ACHN (cell line): ENCODE measurements at places on chromosomes 2 and 18.

GRCh38 chr2:11701751-11702301 is 31.8 kb upstream of the NTSR2 start:
- no peak for DNase-seq

DNA sequence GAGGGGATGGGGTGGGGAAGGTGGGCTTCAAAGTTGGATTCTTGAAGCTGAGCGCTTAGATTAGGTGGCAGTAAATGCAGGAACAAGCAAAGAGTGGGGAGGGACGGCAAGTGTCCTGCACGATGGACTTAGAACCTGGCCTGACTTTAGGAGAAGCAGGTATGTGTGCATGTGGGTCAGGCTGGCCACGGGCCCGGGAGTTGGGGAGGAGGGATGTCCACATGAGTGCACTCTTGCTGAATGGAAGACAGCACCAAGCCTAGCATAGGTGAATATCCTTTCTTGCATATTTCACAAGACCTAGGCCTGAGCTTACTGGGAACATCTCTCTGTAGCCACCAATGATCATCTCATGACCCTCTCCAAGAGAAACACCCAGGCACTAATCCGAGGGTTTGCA is 96.1 kb downstream of the DDX1 start:
- DNase-seq = no peak

DNA sequence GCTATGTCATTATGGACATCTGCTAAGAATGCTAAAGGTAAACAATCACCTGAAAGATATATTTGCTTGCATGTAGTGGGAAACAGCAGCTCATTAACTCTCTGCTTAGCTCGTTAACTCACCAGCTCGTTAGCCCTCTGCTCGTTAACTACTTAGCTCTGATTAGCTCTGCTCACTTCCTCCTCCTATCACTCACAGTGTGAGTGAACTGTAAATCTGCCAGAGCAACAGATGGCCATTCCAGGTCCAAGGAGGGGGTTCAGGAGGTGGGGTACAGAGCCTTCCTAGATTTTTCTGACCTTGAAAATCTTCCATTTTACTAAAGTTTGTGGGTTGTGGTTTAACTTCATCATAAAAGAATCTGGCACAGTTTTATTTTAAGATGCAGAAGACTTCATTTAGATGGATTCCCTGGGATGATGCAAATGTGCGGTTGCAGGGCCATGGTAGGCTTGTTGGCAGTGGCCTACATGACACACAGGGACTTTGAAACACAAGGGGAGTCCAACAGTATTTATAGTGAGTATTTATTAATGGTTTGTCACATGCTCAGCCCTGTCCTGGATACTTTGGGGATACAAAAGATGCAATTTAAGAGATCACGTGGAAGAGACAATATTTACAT is 1633.7 kb upstream of the CELF4 start:
- DNase-seq = no peak

GRCh38 chr18:54878159-54878622 is 49.9 kb downstream of the RAB27B start:
- no peak for DNase-seq

DNA sequence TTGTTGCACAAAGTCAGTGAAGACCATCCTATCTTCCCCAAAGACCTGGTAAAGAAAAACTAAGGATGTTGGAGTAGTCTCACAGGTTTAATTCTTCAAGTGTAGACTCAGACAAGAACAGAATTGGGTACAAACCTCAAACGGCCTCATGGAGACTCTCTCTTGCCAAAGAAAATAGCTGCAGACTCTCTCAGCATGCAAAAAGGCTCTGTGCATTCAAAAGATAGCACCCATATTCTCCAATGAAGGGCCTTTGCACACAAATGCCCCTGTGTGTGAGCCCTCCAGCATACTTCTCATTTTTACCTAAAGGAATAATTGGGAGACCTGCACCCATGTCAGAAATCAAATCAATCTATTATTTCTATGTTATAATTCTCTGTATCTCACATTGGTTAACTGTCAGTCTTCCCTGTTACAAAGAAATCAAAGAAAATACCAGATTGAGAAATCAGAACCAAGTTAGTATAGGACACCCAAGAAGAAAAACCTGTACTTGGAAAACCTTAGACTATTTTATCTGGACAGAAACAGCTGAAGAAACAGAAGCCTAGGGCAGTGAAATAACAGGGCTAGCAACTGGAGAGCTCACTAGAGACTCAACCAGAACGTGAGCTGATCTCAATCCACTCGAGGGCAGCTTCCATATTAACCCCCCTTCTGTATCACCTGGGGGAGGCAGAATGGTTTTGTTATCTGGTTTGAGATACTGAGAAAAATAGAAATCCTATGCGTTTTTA is 134.7 kb upstream of the DNAJC10 start:
- DNase-seq = no peak

DNA sequence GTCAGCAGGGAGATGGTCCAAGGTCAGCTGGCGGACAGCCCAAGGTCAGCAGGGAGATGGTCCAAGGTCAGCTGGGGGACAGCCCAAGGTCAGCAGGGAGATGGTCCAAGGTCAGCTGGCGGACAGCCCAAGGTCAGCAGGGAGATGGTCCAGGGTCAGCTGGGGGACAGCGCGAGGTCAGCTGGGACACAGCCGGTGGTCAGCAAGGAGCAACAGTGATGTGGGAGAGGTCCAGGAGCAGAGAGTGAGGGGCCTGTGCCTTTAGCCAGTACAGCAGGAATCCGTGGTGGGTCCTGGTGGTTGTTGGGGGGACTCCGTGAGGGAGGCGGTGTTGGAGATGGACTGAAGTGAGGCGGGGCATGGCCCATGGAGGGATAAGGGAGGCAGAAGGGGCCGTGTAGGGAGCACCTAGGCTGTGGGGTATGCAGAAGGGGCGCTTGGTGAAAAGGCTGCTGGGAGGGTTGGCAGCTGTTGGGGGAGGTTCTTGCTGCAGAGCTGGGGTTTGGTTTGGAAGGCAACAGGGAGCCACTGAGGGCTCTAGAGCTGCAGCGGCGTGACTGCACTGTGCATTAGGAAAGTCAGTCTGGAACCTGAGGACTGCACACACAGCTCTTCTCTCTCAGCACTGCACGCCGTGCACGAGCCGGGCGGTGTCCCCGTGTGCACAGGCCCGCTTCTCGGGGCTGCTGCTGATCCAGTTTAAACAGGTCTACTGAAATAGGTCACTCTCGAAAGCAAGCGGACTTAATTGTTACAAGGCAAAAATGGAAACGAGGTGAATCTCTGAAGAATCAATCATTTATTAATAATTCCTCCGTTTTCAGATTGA is 76.2 kb upstream of the HDAC4 start:
- no peak for DNase-seq

DNA sequence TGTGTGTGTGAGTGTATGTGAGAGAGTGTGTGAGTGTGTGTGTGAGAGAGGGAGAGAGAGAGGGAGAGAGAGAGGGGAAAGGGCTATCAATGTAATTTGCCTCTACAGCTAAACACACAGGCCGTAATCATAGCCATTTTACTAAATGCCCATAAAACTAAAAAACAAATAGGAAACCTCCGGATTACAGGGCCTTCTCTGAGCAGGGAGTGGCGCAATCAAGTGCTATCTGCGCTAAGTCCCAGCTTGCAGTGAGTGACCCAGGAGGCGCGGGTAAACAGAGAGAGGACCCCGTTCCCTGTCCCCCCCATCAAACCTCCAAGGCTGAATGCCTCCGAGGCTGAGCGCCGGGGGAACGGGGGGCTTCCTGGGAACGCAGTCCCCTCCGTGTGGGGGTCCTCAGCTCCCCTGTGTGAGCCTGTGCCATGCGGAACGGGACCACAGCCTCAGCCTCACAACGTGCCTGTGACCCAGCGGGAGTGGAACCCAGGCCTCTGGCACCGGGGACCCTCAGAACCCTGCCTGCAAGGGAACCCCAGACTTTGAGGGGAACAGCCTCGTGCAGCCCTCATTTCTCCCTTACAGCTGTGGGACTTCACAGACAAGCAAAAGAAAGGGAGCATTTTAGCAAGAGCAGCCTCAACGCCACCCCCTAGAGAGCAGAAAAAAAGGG is 54.7 kb upstream of the ID2 start:
- DNase-seq = no peak

GRCh38 chr18:26614374-26614773 is 66.0 kb upstream of the KCTD1 start:
- no peak for DNase-seq

- DNase-seq = no peak
Observed at GRCh38 chr2:181036848-181037603, 56.6 kb downstream of the UBE2E3 start.

DNA sequence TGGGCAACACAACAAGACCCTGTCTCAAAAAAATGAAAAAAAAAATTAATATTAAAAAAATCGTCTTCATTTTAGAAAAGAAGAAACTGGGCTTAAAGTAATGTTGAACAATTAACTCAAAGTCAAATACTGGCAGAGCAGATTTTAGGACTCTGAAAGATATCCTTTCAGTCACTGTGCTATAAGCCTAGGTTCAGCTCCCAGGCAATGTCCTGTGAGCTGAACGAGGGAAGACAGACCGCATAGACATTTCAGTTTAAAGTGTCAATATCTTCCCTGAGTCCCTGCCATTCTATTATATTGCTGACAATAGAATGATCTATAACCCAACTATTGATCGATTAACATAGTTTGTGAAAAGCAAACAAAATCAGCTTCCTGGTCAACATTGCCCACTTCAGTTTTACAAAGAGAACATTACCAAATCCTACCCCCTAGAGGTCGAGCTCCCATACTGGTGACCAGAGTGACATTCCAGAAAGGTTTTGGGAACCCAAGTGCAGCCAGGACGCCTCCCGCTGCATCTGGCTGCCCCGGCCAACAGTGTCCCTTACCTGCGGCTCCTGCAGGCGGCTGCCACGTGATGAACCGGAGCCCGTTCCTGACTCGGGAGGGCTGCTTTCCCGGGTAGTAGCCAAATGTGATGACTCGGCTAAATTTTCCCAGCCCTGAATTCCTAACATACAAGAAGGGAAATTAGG is 639 bp downstream of the MRO start:
- DNase-seq = peak; percentile 30

GRCh38 chr2:178238154-178238521 is 43.8 kb downstream of the OSBPL6 start:
- no peak for DNase-seq

DNA sequence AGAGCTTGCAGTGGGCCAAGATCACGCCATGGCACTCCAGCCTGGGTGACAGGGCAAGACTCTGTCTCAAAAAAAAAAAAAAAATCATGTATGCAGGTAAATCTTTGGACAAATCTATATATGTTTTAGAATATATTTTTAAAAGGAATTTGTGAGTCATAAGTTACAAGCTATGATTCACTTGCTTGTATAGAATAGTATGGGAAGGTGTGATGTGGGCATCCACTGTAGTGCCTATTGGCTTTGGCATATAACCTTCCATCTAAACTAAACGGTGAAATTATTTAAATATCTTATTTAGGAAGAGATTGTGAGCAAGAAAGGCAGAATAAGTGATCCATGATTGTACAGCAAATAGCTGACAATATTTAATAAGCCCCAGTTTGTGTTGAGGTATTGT is 261.1 kb downstream of the GALNT13 start:
- DNase-seq = no peak

GRCh38 chr2:133789743-133790142 is 221.5 kb upstream of the NCKAP5 start:
- DNase-seq = no peak

DNA sequence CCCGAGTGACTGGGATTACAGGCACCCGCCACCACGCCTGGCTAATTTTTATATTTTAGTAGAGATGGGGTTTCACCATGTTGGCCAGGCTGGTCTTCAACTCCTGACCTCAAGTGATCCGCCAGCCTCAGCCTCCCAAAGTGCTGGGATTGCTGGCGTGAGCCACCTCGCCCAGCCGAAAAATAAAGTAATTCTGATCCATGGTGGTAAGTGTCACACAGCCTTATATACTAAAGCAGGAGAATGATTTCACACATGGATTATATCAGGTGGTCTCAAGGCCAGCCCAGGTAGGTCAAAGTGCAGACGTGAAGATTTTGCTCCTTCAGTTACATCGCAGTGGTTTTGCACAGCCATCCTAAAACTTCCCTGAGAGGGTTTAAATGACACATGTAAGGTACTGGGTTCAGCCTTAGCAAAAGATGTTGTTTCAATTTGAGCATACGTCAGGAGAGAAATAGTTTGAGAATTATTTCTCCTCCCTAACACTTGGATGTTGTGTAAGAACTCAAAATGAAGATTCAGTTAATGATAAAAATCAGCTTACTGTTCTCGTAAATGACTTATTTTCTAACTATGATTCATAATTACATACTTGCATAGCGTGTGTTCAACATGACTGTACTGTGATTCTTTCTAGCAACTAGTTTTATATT is 93.0 kb upstream of the SLC39A10 start:
- DNase-seq = no peak

GRCh38 chr2:118090387-118091139 is 2.3 kb downstream of the INSIG2 start:
- DNase-seq = no peak

DNA sequence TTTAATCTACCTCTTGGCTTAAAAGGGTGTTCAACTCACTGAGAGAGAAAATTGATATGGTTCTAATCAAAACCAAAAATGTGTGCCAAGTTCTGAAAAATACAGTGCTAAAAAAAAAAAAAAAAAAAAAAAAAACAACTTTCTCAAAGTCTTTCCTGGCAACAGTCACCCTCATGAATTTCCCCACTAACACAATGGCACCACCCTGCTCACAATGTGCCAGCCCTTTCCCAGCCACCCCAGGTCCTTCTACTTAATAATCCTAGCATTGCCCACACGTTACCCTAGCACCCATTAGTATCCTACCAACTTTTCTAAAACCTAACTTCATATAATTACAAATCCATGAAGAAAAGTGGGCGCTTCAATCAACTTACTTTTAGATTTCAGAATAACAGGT is 106.4 kb downstream of the AFF3 start:
- no peak for DNase-seq

DNA sequence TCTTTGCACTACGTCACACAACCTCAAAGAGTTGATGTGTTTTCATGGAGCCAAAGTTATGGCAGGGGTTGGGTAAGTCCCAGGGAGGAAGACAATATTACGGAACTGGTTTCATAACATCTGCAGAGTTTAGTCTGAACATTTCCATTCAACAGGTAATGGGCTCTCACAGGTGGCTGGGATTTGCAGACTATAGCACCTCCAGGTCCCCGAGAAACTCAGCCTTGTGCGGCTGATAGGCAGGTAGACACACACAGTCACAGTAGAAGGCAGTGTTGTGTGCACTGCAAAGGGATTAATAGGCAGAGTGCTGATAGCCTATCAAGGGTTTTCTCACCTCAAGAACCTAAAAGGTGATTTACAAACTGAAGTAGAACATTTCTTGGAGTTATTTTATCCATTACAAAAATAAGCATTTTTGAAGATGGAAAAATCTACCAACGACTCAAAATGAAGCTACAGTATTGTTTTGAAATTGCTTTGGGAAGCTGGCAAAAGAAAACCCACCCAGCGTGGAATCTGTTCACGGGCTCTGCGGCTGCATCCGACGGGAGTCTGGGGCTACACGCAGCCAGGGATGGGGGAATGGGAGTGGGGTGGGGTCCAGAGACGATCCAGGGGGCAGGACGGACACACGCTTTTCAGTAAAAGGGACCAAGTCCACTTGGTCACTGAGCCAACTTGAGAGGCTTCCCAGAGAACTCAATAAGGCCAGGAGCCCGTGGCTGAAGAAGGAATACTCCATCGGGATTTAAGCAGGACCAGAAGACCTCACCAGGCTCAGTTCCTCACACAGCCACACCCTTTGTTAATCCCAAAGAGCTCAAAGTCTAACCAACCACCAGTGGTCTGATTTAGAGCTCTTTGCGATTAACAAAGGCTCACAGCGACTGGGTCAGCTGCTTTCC is 82.9 kb downstream of the CHRNA1 start:
- peak; percentile 42 for DNase-seq

GRCh38 chr2:189673661-189674373 is 653 bp upstream of the ANKAR start:
- DNase-seq = peak; percentile 9

- no peak for DNase-seq
Observed at GRCh38 chr2:84388921-84389490, 70.1 kb downstream of the SUCLG1 start.

- no peak for DNase-seq
Observed at GRCh38 chr2:16653799-16654198, 11.8 kb downstream of the CYRIA start.
